ENCODE measurements at places on chromosomes 4 and X.

DNA sequence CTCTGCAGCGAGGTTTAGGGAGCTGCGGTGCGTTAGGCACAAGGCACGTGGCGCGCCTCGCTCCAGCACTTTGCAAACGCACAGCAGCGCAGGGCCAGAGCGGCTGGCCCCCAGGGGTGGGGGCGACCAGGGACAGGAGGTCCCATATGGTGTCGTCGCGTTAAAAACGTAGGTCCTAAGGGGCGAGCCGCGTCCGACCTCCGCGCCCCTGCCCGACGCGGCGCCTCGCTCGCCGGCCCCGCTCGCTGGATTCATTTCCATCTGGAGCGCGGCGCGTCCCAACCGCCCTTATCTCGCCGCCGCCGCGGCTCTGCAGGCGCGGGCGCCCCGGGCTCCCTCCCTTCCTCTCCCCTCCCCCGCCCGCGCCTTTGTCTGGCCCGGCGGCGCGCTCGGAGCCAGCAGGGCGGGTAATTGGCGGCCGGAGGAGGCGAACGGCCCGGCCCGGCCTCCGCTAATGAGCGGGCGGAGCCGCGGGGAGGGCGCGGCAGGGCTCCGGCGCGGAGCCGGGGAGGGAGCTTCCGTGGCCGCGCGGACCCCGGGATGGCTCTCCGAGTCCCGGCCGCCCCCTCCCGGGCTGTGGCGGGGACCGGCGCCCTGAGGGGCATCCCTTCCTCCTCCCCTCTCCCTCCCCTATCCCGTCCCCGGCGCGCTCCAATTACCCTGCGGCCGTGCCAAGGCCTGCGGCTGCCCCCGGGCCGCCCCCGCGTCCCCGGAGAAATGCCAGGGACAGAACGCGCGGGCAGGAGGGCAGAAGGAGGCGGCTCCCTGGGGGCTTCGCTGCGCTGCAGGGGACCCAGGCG lies 409.0 kb downstream of the BCOR start:
- DNase-seq = peak; percentile 7

DNA sequence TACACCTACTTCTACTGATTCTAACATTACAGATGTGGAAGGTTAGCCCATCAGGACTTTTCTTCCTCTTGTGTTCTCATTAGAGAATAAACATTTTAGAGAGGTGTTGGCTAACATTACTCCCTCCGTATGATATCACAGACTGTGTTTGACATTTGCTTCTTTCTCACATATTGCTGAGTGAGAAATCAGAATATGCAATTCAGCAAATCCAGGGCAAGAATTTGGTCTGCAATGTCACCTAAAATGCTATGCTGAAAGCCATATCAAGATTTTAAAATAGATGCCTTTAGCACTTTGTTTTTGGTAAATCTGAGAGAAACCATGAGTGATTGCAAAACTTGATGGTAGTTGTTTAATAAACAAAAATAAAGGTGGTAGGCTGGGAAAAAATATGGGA lies 319.1 kb downstream of the C4orf33 start:
- no peak for DNase-seq

- peak; percentile 57 for DNase-seq
Observed at GRCh38 chr4:140049024-140049848, 104.7 kb downstream of the MAML3 start.

GRCh38 chr4:176191974-176192373 lies 3.4 kb downstream of the SPATA4 start:
- DNase-seq = peak; percentile 43

GRCh38 chr4:110681381-110681780 lies 58.5 kb upstream of the PITX2 start:
- DNase-seq = no peak

DNA sequence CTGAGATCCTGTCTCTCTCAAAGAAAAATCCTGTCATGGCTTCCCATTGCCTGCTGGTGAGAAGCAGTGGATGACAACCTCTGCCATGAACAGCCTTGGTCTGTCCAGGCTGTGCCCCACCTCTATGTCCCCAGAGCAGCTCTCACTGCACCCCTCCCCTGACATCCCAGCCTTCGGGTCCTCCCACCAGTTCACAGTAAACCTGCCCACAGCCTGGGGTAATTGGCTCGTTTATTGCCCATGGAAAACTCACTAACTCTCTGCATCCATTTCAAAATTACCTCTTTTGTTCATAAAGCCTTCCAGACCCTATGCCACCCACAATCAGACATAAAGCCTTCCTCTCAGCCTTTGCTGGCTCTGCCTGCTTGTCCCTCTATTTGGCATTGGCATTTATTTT lies 10.7 kb upstream of the HMGB3 start:
- DNase-seq = no peak

GRCh38 chrX:13597874-13598273 lies 28.5 kb downstream of the EGFL6 start:
- peak; percentile 6 for DNase-seq

DNA sequence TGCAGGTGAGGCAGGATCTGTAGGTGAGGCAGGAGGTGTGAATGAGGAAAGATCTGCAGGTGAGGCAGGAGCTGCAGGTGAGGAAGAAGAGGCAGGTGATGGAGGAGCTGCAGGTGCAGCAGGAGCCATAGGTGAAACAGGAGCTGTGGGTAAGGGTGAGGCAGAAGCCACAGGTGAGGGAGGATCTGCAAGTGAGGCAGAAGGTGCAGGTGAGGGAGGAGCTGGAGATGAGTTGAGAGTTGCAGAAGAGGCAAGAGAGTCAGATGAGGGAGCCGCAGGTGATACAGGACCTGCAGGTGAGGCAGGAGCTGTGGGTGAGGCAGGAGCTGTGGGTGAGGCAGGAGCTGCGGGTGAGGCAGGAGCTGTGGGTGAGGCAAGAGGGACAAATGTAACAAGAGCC lies 27.1 kb upstream of the PNMA3 start:
- no peak for DNase-seq

- peak; percentile 49 for DNase-seq
Observed at GRCh38 chrX:43557792-43558191, 98.3 kb upstream of the MAOA start.

- DNase-seq = peak; percentile 85
Observed at GRCh38 chr4:83618431-83618830, 82.5 kb downstream of the GPAT3 start.

- peak; percentile 49 for DNase-seq
Observed at GRCh38 chr4:128379860-128380259, 92.2 kb upstream of the PGRMC2 start.

GRCh38 chrX:1493877-1494510 lies 41.3 kb upstream of the ASMTL start:
- no peak for DNase-seq

DNA sequence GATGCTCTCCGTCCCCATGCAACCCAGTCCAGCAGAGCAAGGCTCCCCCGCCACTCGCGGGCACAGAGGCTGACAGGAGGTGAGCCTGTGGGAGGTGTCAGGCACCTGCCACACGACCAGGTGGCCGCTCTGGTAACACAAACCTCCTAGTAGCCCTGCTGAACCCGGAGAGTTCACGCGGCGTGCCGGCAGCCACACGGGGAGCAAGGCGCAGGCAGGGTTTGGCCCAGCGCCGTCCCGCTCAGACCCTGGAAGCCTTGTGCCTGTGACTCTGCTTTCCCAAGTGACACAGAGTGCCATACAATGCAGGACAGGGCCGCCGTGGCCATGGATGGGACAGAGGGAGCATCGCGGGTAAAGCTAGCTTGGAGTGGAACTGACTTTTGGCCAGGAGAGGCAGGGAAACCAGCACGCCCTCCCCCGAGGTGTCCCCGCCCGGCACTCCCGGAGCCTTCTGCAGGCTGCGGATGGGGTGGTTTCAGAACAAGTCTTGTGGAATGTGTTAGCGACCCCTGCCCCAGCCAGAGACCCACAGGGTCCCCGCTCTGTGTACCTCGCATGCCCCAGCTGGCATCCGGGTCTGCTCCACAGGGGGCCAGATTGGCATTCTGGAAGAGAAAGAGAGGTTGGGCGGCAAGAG lies 44.7 kb upstream of the AFAP1 start:
- DNase-seq = no peak

- DNase-seq = no peak
Observed at GRCh38 chr4:89352541-89352940, 44.9 kb upstream of the GPRIN3 start.

GRCh38 chr4:78638337-78639172 lies 87.0 kb downstream of the ANXA3 start:
- no peak for DNase-seq

DNA sequence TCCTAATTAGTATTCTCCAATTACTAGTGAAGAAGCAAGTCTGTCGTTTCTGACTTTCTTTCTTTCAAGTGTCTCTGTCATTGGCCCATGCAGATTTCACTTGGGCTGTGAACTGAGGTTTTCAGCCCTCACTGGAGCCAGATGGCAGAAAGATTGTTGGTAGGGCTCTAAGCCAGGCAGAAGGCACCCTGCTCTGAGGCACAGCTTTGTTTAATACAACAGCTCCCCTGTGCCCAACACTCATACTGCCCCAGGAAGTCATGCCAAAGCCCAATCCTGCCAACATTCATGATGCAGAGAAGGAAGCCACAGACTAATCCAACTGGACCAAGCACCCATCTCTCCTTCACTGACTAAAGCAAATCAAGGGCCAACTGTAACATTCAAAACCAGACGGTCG lies 117.1 kb upstream of the FRG1 start:
- DNase-seq = no peak

GRCh38 chrX:155334486-155335336 lies at the start of gene CLIC2:
CLIC2 (minus strand) TSS chrX:155334614; CDS start chrX:155334427, 187 bp downstream.
- DNase-seq = peak; percentile 79

GRCh38 chr4:141845901-141846300 lies 209.5 kb downstream of the IL15 start:
- no peak for DNase-seq

DNA sequence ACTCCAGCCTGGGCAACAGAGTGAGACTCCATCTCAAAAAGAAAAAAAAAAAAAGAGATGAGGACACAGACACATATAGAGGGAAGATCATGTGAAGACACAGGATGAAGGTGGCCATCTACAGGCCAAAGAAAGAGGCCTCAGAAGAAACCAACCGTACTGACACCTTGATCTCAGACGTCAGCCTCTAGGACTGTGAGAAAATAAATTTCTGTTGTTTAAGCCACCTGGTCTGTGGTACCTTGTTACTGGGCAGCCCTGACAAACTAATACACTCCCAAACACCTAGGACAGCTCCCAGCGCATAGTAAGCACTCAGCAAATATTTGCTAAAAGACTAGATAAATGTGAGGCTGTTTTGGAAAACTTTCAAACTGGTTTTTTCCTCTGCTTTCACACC lies 59.2 kb upstream of the SMIM10 start:
- no peak for DNase-seq

DNA sequence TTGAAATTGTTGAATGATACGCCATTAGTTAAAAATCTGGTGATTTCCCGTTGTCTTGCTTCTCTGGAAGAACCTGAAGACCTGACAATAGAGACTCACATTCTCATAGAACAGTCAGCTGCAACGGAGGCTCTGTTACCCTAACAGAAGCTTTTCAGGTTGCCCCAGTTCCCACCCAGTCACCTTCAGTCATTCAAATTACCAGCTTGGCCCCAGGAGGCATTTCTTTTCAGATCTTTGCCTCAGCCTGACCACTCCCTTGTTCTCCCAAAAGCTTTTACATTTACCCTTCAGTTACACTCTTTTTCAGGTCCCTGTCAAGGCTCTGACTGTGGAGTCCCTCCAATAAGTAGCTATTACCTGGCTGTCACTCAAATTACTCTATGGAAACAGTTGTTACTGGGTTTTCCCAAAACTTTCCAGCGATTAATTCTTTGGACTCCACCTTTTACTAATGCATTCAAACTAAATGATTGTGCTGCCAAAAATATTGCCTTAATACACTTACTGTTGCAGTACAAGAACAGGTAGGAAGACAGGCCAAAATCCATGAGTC lies 162.2 kb upstream of the FTHL17 start:
- DNase-seq = no peak

- DNase-seq = peak; percentile 87
Observed at GRCh38 chr4:39469429-39470077, 10.7 kb downstream of the LIAS start.

DNA sequence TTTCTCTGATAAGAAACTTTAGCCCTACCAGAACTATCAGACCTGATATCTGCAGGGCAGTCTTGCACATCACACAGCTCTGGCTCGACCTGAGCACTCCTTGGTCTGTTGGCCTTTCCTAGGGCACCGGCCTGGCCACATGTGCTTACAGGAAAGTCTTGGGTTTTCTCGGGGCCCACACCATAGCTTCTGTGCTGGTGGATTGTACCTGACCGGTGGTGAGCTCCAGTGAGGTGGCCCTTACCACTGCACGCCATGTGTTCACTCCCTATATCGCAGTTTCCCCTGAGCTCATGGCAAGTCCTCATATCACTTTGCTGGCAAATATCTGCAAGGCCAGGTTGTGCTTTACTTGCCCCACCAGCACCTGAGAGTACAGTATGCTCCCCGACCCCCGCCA lies 2637.4 kb downstream of the ARAP2 start:
- DNase-seq = no peak

DNA sequence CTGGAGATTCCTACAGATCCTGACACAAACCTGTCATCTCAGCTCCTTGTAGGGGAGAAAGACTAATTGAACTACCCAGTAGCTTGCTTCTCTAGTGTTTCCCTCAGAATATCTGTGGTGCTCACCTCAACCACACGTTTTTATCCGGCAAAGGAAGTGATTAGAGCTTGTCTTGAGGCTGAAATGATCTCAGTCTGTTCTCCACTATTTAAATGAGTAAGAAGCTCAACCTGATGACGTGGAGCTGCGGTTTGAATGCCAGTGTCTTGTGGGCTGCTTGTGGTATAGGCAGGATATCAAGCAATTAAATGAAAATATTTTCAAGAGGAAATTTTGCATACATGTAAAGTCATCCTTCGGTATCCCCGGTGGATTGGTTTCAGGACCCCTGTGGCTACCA lies 270.2 kb downstream of the TLL1 start:
- no peak for DNase-seq

- DNase-seq = no peak
Observed at GRCh38 chr4:89660444-89661172, 176.4 kb downstream of the SNCA start.

GRCh38 chr4:15649914-15650545 lies 5.1 kb downstream of the FBXL5 start:
- DNase-seq = peak; percentile 63

DNA sequence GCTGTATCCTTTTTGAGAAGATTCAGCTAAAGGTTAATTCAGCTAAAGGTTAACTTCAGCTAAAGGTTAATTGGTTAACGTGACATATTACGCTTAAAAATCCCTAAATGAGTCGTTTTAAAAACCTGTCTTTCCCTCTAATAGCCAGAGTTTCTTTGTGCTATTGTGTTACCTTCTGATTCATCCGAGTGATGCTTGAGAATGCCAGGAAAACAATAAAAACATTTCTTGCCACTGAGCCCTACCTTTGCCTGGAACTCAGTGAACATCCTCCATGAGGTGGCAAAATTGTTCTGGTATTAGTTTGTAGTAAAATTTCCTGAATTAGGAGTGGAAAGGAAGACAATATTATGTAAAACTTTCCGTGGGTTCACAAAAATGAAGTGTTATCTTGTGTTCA lies 13.7 kb upstream of the TMPRSS11E start:
- no peak for DNase-seq

DNA sequence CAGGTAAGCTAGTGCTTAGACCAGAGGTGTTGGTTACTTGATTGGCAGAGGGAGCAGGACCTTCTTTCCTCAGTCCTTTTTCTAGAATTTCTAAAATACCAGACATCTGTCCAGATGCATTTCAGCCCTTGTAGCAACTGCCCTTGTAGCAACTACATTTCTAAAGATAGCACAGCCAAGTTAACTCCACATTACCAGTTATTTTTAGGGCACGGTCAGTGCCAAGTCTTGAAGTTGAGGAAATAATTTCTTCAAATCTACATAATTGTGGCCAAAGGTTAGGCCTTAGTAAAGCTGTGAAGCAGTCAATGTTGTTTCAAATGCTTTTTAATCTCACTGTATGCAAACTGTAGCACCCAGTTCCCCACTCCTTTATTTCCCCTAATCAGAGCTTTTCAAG lies 62.9 kb downstream of the MID1IP1 start:
- DNase-seq = peak; percentile 20

Data from IMR-90 (cell line).